AML-193 (cell line): ENCODE measurements at places on chromosomes 3 and 15.

- DNase-seq: no peak
Observed at GRCh38 chr3:133159498-133160475, 121.6 kb downstream of the TMEM108 start.

- DNase-seq: peak; percentile 79
Observed at GRCh38 chr3:32432711-32433530, 41.3 kb downstream of the CMTM7 start.

DNA sequence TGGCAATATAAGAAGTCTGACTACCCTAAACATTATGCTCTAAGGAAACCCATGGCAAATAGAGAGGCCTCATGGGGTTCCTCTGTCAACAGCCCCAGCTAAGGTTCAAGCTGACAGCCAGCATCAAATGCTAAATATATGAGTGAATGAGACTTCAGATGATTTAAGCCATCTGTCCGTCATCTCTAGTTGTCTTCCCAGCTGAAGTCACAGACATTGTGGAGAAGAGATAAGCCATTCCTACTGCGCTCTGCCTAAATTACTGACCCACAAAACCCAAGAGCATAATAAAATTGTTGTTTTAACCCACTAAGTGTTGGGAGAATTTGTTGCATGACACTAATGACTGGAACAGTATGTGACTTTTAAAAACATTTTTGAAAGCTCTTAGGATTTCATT is 87.3 kb upstream of the IGSF10 start:
- no peak for DNase-seq

GRCh38 chr3:7787871-7788828 is 713.5 kb upstream of the LMCD1 start:
- DNase-seq: no peak

GRCh38 chr3:122458992-122459391 is 43.1 kb upstream of the WDR5B start:
- peak; percentile 44 for DNase-seq

GRCh38 chr15:55937040-55937439 is 56.4 kb downstream of the NEDD4 start:
- peak; percentile 36 for DNase-seq

GRCh38 chr3:141021261-141021660 is 29.9 kb upstream of the SPSB4 start:
- no peak for DNase-seq

- DNase-seq: no peak
Observed at GRCh38 chr3:78974181-78974790, 793.5 kb downstream of the ROBO1 start.

DNA sequence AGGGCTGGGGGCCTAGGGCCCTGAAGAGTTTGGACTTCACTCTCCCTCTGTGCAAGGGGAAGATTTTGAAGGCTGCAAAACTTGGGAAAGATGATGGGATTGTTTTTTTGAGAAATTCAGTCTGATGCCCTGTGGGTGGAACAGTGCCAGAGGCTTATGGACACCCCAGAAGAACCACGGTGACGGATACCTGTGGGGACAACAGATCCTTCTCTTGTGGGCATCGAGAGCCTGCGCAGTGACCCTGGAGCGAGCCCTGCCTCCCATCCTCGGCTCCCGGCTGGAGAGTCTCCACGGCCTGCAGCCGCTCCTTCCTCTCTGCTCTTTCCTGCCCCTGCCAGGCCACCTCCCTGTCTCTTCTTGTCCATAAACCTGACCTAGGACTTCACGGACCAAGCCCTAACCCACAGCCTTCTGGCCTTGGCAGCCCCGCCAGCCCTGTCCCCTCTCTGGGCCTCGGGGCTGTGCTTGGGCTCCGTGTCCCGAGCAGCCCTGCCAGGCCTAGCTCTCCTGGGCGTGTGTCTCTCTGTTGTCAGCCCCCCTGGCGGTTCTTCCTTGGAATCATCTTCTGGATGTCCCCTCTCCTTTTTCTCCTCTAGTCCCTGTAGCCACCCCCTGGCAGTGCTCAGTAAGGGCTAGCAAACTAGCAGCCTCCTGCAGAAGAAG is 98.4 kb downstream of the VGLL4 start:
- no peak for DNase-seq

GRCh38 chr3:97952872-97953271 is 19.4 kb downstream of the RIOX2 start:
- no peak for DNase-seq

- no peak for DNase-seq
Observed at GRCh38 chr3:89268059-89268458, 160.6 kb downstream of the EPHA3 start.

GRCh38 chr3:9852528-9852927 is 8.7 kb upstream of the RPUSD3 start:
- DNase-seq: no peak

GRCh38 chr15:92011611-92012367 is 158.3 kb downstream of the SLCO3A1 start:
- DNase-seq: no peak

DNA sequence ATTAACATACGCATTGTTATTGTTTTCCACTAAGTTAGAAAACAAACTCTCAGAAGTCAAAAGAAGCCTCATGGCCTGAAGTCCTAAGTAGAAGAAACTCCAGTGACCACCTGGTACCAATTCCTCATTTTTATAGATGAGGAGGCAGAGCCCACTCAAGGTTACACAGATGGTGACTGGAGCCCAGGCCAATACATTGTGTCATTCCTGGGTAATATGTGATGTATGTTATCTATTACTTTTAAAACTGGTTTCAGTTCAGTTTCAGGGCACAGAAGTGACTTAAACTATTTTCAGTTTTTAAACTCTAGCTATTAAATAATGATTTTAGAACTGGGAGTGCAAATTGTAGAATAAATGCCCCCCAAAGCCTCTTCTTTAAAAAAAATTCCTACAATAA is 66.7 kb upstream of the STXBP5L start:
- no peak for DNase-seq

DNA sequence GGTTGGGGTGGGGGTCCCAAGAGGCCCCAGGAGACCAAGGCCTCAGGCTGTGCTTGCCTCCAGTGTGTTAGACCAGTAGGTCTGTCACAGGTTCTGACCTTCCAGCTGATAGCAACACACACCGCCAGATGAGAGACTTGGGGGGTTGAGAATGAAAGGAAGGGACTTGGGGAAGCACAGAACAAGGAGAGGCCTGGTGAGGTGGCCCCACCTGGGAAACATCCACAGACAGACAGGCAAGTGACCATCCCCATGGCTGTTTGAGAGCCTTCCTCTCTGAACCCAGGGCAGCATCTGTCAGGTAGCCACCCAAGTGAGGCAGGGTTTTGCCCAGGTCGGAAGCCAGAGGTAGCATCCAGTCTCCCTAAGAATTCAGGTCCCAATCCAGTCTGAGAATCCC is 35.0 kb upstream of the VPS8 start:
- no peak for DNase-seq

- DNase-seq: no peak
Observed at GRCh38 chr3:72143322-72143721, 358.4 kb upstream of the PROK2 start.

GRCh38 chr3:30628205-30628900 is 22.0 kb downstream of the TGFBR2 start:
- no peak for DNase-seq

- DNase-seq: no peak
Observed at GRCh38 chr3:176075046-176075445, 1122.2 kb downstream of the TBL1XR1 start.

DNA sequence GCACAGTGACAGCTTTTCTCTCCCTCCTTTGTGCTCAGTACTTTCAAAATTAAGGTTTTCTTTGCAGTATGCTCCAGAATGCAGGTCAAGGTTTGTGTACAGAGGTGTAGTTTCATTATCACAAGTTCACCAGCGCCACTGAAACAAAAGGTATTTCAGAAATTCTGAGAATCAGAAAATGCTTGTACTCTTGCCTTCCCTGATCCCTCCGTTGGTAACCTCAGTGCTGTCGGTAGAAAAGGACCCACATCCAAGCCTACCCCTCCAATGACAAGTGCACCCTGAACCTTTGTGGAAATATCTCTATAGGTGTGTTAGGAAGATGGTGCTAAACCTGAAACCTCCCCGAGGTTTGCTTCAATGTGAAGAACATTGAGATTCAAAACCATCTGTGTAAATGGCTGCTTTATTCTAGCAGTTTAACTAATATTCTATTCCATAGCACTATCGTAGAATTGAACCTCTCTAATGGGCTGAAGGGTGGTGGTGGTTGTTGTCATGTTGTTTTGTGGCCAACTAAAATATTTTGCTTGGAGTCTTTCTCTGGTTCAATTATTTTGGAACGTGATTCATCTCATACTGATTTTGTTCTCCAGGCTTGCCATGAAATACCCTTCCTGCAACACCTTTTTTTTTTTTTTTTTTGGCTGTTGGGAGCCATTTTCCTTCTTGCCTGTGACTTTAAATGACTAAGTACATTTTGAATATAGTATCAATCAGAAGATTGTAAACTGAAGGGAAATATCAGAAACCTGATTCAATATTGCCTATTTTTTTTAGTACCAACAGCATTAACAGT is 20.7 kb downstream of the ZBTB38 start:
- DNase-seq: no peak

DNA sequence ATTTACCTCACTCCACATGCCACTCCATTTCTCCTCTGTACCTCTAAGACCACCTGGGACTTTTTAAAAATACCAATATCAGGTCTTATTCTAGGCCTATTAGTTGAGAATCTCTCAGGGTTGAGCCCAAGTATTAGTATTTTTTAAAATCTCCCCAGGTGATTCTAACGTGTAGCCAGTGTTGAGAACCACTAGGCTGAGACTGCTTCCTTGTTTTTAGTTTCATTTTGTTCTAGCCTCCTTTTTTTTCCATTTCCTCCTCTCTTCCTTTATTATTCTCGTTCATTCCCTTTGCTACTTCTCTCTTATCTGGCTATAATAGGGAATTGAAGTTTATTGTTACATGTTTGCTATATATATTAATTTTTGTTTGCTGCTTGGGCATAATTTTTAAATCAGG is 217.8 kb upstream of the CD96 start:
- DNase-seq: peak; percentile 12

DNA sequence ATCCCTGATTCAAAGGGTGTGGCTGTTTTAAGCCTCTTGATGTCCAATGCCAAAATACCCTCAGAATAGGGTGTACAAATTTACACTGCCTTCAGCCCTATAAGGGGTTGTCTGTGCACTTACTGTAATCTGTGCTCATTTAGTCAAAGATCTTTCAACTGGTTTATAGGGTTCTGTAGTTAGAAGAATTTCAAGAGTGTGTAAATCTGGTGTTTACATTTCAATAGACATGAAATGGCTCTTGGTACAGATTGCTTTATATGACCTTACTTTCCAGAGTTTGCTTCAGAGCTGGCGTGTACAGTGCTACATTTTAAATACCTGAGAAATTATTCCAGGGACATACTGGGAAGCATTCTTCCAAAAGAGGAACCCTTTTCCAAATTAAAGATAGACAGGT is 399.3 kb downstream of the FOXP1 start:
- no peak for DNase-seq

GRCh38 chr3:123292321-123293310 is 90.9 kb downstream of the SEC22A start:
- no peak for DNase-seq

GRCh38 chr3:16350597-16351318 is 85.7 kb downstream of the OXNAD1 start:
- no peak for DNase-seq

DNA sequence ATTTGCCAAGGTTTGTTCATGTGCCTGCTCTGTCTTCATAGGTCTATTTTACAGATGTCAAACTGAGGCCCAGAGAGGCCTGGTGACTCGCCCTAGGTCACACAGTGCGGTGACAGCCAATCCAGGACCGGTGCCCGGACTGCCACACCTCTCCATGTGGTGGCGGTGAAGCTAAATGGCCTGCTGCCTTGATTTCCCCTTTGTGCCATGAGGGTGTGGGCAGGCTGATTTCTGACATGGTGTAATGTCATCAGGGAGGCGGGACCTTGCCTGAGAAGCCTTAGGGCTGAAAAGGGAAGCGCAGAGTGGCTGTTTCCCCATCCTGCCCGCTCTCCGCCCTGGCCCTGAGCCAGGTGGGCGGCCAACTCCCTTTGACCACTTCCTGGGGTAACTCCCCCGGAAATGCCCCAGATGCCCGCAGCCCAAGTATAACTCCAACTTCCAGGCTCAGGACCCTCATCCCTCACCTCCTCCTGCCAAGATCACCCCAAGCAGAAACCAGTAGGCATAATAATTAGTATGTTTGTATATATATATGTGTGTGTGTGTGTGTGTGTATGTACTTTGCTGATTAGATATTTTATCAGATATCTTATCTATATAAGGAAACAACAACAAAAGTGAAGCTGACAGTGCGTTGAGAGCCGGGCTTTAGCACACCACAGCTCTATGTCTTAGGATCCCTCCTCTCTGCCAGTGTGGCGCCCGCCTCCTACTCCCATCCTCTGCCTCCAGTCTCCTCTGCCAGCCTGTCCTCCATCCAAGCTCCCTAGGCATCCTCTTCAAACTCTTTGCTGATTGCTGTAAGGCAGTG is 63.9 kb downstream of the IQSEC1 start:
- DNase-seq: peak; percentile 91

GRCh38 chr3:131796111-131796510 is 238.7 kb downstream of the CPNE4 start:
- DNase-seq: no peak

GRCh38 chr3:195030791-195031321 is 240.1 kb downstream of the XXYLT1 start:
- no peak for DNase-seq

GRCh38 chr3:54376939-54377578 is 254.7 kb downstream of the CACNA2D3 start:
- DNase-seq: no peak

DNA sequence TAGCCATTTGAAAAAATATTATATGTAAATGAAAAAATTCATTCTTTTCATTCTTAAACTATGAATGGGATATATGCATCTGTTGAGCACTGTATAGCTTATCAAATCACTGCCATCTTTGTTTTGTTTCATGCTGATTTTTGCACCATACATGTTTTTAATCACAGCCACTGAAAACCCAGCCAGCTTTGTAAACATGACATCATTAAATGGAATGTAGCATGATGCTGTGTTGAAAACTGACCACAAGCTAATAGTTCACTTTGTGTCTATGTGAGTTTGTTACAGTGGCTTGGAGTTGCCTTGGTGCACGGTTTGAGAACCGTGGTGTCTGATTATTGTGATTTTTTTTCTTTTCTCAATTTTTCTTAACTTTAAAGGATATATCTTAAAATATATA is 75.7 kb downstream of the GMPS start:
- DNase-seq: no peak

DNA sequence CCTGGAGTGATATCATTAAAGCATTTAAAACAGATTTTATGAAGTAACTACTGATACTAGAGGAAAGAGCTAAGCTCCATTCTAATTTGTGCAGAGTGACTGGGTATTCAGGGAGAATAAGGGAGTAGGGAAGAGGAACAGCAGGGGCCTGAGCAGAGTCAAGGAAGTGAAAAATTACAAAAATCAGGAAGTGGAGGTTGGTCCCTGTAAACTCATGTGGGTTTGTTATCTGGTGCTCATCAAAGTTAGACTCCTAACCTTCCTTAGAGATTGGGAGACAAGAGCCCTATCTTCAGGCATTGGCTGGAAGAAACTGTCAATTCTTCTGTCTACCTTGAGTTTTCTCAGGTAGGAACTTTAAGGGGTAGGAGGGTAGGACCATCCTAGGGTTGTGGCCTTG is 82.5 kb downstream of the NEK11 start:
- DNase-seq: peak; percentile 63
